Right ventricle myocardium inferior (tissue), 1 donor: ENCODE measurements at places on chromosomes 12 and 14. TPM values are rescaled to one million over a fixed set of nuclear protein-coding genes. Genes with fewer than 3 reads are reported as not detected.

PTPRR gene
- 1.2 TPM for total RNA-seq

NPAS3 gene
- 1.9 TPM for total RNA-seq

KRT85 gene
- total RNA-seq, result not detected

CHST11 gene
- 3.7 TPM for total RNA-seq

BIN2 gene
- total RNA-seq, result 2.0 TPM

CISTR gene
- total RNA-seq, result 1.7 TPM

SRRM4 gene
- total RNA-seq, result 0.43 TPM

RNFT2 gene
- 1.0 TPM for total RNA-seq

RNASE3 gene
- not detected for total RNA-seq

ASIC1 gene
- 2.2 TPM for total RNA-seq

SPTSSA gene
- 18.8 TPM for total RNA-seq

AMHR2 gene
- total RNA-seq, result not detected

LALBA gene
- not detected for total RNA-seq

KLHDC1 gene
- total RNA-seq, result 7.1 TPM

OTOGL gene
- total RNA-seq, result 0.38 TPM

LAG3 gene
- total RNA-seq, result 0.24 TPM

HOXC12 gene
- total RNA-seq, result not detected

NTS gene
- not detected for total RNA-seq

EID3 gene
- 0.49 TPM for total RNA-seq

IGF1 gene
- 10.9 TPM for total RNA-seq

PIANP gene
- 0.27 TPM for total RNA-seq

PPP4R4 gene
- total RNA-seq, result 0.16 TPM

TOMM20L gene
- not detected for total RNA-seq

RPL6 gene
- total RNA-seq, result 646 TPM

SERPINA10 gene
- total RNA-seq, result not detected

GLI1 gene
- 0.92 TPM for total RNA-seq

ZC3H10 gene
- total RNA-seq, result 7.3 TPM

GYS2 gene
- not detected for total RNA-seq

FGF23 gene
- not detected for total RNA-seq

FAM90A1 gene
- total RNA-seq, result 0.46 TPM

TSPAN8 gene
- not detected for total RNA-seq

TMEM30B gene
- total RNA-seq, result 0.30 TPM

NTF3 gene
- total RNA-seq, result 0.78 TPM

MANSC1 gene
- 8.5 TPM for total RNA-seq

ASPG gene
- 27.5 TPM for total RNA-seq

NRXN3 gene
- total RNA-seq, result 1.4 TPM

GLIPR1L1 gene
- total RNA-seq, result not detected

CFAP251 gene
- total RNA-seq, result 1.3 TPM

LTBP2 gene
- 7.6 TPM for total RNA-seq

TPPP2 gene
- 1.1 TPM for total RNA-seq

SLC25A47 gene
- total RNA-seq, result not detected

ASCL1 gene
- total RNA-seq, result not detected

FSCB gene
- not detected for total RNA-seq
